Activated CD4-positive, CD25-positive, alpha-beta regulatory T cell treated with anti-CD3 and anti-CD28 coated beads, Interleukin-2, amount 50 U/mL, for 24 hours (primary cell): ENCODE measurements at places on chromosomes 4 and X.
A peak's percentile ranks its signal among the peaks of the same experiment; 100 is the strongest.

DNA sequence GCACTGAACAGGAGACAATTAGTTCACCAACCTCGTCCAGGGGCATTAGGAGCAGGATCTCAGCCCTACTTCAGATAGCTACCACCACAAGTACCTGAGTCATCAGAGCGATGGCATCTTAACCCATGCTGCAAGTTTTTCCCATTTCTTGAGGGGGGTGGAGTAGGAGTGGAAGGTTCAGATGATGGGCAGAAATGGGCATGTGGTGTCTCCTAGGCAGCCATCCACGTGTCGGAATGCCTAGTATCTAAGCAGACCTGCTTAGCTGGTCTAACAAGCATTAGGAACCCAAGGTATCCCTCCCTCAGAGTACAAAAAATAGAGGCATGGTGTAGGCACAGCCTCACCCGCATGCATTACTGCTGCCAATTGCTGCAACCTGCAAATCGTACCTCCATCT is 159.1 kb upstream of the DGKK start:
- no peak for ATAC-seq

- ATAC-seq, result no peak
Measured at GRCh38 chr4:95290702-95291101, 258.1 kb downstream of the UNC5C start.

- no peak for ATAC-seq
Measured at GRCh38 chrX:17679261-17679660, 58.0 kb upstream of the SCML1 start.

- ATAC-seq, result no peak
Measured at GRCh38 chr4:63275491-63275890, 1133.8 kb downstream of the TECRL start.

- peak; percentile 91 for ATAC-seq
Measured at GRCh38 chr4:2441393-2442174, 22.8 kb downstream of the CFAP99 start.

- ATAC-seq, result no peak
Measured at GRCh38 chr4:18051281-18051680, 29.7 kb upstream of the LCORL start.

GRCh38 chr4:188976644-188977115 is 837.4 kb downstream of the TRIML1 start:
- no peak for ATAC-seq

- ATAC-seq, result no peak
Measured at GRCh38 chrX:138777230-138777629, 65.7 kb upstream of the FGF13 start.

- no peak for ATAC-seq
Measured at GRCh38 chrX:10922159-10922558, 189.0 kb upstream of the HCCS start.

- no peak for ATAC-seq
Measured at GRCh38 chr4:155640751-155641150, 25.9 kb upstream of the GUCY1A1 start.

DNA sequence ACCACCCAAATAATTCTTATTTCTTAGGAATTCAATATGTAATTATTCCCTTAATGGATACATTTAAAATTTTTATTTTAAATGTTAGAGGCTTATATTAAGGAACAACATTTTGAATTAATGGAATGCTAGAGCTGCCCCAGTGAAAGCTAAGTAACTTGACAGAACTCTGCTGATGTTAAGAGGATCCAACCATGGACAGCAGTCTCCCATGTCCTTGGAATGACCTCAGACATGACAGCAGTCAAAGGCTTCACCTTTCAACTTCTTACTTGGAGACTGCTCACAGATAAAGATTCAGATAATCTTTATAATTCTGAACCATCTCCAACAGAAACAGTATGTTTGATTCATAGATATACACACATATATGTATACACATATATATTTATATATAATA is 17.2 kb downstream of the PDLIM3 start:
- ATAC-seq, result no peak

- no peak for ATAC-seq
Measured at GRCh38 chrX:118666521-118666920, 60.9 kb upstream of the IL13RA1 start.

- ATAC-seq, result no peak
Measured at GRCh38 chrX:108732630-108733321, 3.6 kb downstream of the IRS4 start.

- ATAC-seq, result no peak
Measured at GRCh38 chr4:11259837-11260236, 168.9 kb downstream of the HS3ST1 start.

DNA sequence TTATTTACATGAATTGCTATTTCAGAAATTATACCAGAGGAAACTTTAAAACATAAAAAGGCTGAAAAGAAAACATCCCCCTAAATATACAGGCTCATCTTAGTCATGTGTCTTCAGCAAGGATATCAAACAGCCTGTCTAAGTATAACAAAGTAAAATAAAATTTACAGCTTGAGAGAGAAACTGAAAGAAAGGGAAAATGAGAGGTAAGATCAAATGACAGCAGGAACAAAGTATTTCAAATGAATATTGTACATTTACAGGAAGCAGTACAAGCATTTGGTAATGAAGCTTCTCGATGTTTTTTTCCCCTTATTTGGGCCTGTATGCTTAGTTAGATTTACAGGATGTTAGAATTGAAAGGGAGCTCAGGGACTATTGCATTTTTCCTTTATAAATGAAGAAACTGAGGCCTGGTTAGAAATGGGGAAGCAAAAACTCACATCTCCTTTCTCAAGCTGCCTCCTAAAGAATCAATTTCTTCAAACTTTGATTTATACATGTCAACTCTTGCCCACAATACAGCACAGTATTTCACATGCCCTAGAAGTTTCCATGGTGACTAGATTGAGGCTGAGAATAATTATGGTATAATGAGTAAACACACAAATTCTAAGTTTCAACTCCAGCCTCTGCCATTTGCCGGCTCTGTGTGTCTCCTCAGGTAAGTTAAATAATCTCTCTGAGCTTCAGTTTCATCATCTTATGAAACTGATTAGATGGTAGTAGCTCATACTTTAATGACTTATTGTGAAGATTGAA is 29.3 kb downstream of the DAPP1 start:
- ATAC-seq, result peak; percentile 50

DNA sequence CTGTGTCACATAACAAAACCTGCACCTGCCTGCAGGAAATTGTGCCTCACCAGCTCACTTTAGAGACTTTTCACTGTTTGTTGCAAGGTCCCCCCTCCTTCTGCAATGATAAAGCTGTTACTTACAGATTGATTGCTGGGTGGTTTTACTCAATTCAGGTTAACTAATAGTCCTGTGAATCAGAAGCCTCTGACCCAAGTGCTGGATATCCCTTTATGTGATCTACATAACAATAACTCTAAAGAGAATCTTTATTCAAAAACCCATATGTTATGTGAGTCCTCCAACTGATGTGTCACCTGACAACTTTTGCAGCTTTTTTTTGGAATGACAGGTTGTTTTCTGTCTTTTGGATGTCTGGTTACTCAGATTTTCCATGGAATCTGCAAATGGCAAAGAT is 2323.6 kb upstream of the TENM3 start:
- no peak for ATAC-seq

GRCh38 chr4:1567808-1568581 is 116.1 kb downstream of the FAM53A start:
- no peak for ATAC-seq

DNA sequence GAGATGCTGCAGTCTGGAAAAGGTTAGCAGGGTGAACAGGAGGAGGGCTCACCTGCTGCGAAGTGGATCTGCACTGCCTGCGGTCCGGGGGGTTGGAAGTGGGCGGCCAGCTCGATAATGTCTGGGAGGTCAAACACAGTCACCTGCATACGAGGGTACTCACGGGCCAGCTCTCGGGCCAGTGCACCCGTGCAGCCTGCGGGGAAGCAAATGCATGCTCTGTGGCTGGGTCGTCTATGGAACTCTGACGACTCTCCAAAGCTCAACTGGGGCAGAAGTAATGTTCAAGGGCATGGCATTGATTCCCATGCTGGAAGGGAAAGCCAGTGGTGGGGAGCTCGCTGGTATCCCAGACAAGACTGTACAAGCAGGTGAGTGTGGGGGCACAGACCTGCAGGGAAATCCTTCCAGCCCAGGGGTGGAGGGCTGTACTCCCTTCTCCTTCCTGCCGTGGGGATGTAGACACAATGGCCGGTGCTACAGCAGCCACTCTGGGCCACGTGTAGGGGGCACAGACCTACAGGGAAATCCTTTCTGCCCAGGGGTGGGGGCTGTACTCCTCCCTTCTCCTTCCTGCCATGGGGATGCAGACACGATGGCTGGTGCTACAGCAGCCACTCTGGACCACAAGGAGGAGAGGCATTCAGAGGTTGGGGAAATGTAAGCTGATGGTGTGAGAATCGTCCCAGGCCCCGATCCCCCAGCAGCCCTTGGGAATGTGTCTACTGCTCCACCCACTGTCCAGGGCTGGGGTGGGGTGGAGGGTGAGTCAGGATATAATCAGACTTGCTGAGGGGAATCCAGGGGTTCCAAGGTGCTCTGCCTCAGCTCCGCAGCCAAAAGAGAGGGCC is 26.2 kb upstream of the SLC25A6 start:
- ATAC-seq, result no peak

- ATAC-seq, result no peak
Measured at GRCh38 chr4:72935462-72935861, 134.1 kb downstream of the COX18 start.

DNA sequence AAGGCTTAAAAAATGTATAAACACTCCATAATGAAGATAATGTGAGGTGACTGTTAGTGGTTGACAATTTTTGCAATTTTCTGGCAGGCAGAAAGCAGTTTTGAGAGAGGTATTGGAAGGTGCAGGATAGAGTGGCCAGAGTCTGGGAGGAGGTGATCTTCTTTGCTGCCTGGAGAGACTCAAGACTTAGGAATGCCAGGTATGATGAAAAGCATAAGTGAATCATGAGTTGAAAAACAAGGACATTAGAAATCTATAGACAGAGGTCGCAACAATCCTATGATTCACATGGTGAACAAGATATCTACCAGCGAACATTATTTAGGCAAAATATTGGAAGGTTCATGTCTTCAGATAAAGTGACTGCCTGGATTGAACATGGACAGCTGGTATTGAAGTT is 118.5 kb downstream of the CFAP299 start:
- no peak for ATAC-seq

- no peak for ATAC-seq
Measured at GRCh38 chrX:15856636-15857035, 2.0 kb upstream of the AP1S2 start.

GRCh38 chr4:6141554-6141953 is 58.8 kb downstream of the JAKMIP1 start:
- no peak for ATAC-seq

DNA sequence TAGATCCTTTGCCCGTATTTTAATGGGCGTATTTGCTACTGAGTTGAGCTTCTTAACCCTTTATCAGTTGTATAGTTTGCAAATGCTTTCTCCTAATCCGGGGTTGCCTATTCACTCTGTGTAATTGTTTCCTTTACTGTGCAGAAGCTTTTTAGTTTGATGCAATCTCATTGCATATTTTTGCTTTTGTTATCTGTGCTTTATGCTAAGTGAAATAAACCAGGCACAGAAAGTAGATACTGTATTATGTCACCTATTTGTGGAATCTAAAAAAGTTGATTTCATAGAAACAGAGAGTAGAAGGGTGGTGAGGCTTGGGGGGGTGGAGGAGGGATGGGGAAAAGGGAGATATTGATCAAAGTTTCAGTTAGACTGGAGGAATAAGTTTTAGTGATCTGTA is 17.7 kb downstream of the OGT start:
- peak; percentile 67 for ATAC-seq

GRCh38 chrX:20212486-20213089 is 54.1 kb downstream of the RPS6KA3 start:
- peak; percentile 85 for ATAC-seq

DNA sequence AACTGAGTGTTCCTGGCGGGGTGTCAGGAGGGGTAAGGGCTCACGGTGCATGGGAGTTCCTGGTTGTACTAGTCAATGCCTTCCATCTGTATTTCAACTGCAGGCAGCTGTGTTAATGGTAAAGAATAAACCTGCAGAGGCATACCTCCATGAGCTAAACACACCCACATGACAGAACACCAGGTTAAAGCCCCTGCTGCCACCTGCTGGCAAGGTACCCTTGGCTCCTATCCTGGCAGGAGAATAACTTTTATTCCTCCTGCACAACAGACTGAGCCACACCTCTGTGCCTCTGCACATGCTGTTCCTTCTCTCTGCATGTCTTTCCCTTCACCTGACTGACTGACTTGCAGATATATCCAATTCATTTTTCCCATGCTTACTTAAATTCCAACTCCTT is 11.1 kb downstream of the ITIH6 start:
- ATAC-seq, result peak; percentile 48

DNA sequence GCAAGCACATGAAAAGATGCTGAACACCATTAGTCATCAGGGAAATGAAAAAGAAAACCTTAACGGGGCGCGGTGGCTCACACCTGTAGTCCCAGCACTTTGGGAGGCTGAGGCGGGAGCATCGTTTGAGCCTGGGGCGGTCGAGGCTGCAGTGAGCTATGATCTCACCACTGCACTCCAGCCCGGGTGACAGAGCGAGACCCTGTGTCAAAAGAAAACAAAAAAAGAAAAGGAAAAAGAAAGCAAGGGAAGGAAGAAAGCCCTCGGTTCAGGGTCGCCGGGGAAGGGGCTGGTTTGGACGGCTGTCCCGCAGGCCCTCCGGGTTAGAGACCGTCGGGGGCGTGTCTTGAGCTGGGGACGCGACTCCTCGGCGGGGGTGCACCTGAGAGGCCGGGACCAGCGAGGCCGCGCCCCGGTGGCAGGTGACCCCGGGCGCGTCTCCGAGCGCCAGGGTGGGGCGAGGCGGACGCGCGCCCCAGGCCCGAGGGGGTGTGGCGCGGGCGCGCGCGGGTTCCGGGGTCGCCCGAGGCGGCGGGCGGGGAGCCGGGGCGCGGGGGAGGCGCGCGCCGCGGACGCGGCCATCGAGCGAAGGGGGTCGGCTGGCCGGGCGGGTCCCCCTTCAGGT is 478 bp upstream of the PLXNA3 start:
- peak; percentile 56 for ATAC-seq

DNA sequence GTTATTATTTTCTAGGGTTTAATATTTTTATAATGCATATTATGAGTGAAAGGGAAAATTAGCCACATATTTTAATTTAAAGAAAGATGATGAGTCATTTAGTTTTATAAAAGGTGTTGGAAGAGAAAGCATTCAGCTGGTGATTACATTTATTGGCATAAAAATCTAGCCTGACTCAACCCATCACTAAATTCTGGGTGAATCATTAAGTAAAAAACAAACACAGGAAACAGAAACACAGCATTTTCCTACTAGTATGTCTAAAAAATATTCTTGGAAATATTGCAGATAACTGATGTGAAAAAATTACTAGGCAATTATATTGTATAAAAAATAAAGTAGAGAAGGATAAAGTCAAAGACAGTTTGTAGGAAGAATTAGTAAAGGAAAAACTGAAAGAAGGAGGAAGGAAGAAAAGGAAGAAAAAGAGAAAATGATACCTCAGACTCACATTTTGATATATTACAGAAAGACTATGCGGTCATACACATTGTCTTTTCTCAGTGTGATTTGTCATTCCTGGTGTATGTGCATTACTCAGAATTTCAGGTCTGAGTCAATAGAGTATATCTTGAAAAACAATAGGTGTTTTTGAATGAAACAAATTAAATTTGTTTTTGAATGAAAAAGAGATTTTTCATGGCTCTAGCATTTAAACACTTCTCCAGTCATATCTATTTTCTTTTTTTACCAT is 48.0 kb upstream of the SPOCK3 start:
- no peak for ATAC-seq

GRCh38 chr4:138334346-138335016 is 92.3 kb upstream of the SLC7A11 start:
- no peak for ATAC-seq

GRCh38 chr4:139078926-139079325 is 63.3 kb downstream of the NOCT start:
- no peak for ATAC-seq
